ENCODE measurements at places on chromosomes 6 and 20.

DNA sequence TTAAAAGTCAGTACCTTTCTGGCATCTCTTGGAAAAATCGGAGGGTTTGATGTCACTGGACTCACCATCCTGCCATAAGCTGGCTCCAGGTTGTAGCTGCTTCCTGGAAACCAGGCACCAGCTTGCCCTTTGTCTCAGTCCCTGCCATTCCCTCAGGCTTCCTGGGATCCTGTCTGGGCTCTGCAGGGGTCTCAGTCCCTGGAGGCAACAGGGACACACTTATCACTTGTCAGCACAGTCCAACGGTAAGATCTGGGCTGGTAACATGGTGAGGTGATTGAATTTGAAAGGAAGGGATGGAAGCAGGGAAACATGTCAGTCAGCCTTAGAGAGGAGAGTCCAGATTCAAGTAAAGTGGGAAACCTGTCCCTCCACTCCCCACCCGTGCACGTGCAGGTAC lies 147.6 kb upstream of the ECI2 start:
- no peak for DNase-seq

- DNase-seq, result no peak
These were observed 177.7 kb upstream of the MCHR2 start for GRCh38 chr6:100171533-100172321.

DNA sequence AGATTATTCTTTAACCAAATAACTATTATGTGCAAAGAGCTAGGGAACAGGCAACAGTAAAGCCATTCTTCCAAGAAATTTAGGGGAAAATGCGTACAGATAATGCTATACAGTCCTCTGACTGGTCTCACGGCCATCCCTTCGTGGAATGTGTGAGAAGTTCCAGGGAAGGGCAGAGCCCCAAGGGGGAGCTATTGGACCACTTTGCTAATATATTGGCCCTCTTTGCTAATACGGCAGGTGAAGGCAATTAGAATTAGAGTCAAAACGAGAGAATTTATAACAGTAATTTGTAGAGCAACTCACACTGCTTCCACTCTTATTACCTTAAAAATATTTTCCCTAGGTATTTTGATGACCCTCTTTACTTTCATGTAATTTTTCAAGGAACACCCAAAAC lies 140.4 kb downstream of the IMPG1 start:
- no peak for DNase-seq

DNA sequence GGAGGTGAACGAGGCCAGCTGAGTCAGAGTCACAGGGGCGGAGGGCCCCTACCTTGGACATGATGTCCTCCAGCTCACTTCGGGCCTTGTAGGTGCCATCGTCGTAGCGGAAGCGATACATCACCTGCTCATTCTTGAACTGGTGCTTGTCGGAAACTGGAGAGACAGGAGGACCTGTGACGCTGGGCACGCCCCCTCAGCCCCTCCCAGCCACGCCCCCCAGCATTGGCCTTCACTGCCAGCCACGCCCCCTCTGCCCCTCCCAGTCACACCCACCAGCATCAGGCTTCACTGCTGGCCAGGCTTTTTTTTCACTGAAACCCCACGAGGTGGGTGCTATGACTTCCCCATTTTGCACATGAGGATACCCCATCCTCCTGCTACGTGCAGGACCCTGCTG lies 148.2 kb downstream of the PREX1 start:
- DNase-seq, result no peak

DNA sequence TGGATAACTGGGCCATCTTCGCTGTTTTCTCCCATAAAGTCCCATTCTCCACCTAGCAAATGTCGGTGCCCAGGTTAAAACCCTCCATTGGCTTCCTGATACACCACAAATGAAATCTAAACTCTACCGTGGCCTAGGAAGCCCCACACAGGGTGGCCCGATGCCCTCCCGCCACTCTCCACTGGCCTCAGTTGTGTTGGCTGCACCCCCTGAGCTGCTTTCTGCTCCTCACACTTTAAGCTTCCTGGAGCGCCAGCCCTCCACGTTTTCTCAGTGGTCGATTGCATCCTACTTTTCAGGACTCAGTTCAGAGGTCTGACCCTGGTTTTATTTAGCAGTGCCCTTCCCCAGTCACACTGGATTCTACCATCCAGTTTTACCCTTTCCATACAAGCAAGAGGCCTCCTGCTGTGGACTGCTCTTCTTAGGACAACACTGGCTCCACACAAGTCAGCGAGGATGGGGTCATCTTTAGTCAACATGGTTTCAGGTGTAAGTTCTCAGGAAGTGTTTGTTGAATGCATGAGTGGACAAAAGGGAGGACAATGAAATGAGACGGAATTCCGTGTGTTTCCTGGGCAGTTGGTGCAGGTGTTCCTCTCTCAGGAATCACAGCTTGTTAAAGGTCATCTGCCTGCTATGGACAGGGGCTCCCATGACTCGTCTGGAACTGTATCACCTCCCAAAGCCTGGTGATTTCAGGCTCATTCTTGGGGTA lies 124.1 kb downstream of the SULF2 start:
- DNase-seq, result no peak

- no peak for DNase-seq
These were observed 110.1 kb upstream of the SIM1 start for GRCh38 chr6:100574836-100575235.

- no peak for DNase-seq
These were observed 627.6 kb downstream of the MMUT start for GRCh38 chr6:48835421-48835958.

All from psoas muscle (tissue), 8 donors.